Prostate gland (tissue), 2 donors: ENCODE measurements at places on chromosomes 1 and 21. TPM values are rescaled to one million over a fixed set of nuclear protein-coding genes. Genes with fewer than 3 reads are reported as not detected.

DNA sequence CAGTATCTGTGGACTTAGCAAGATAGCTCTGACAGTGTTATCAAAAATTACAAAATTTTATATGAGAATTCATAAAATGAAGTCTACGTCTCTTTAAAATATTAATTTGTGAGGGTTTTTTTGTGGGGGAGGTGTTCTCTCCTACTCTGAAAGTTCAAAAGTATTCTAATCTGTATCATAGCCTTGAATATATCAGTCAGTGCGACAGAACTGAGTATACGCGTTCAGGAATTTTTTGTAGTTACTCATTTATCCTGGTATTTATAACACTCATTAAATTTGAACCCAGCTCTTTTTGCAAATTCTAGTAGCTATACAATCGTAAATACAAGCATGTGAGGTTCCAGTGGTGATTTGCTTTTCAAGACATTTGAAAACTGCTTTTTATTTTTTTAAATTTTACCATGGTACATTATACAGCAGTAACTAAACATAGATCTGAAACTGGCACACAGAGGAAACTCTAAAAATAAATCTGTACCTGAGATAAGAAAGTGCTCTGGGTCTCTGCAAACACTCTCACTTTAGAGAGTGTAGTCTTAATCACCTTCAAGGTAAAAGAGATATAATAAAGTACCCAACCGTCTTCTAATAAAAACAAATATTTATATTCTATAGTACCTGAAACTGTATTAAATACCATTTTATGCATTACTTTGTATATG, 178.4 kb upstream of the ADAMTS5 start:
- H3K27me3 ChIP-seq: no peaks in the 10 kb centered on the region
- H3K27ac ChIP-seq: no peak overlapping the region
- no peaks in the 10 kb centered on the region for H3K4me1 ChIP-seq
- H3K4me3 ChIP-seq: no peak overlapping the region

DNA sequence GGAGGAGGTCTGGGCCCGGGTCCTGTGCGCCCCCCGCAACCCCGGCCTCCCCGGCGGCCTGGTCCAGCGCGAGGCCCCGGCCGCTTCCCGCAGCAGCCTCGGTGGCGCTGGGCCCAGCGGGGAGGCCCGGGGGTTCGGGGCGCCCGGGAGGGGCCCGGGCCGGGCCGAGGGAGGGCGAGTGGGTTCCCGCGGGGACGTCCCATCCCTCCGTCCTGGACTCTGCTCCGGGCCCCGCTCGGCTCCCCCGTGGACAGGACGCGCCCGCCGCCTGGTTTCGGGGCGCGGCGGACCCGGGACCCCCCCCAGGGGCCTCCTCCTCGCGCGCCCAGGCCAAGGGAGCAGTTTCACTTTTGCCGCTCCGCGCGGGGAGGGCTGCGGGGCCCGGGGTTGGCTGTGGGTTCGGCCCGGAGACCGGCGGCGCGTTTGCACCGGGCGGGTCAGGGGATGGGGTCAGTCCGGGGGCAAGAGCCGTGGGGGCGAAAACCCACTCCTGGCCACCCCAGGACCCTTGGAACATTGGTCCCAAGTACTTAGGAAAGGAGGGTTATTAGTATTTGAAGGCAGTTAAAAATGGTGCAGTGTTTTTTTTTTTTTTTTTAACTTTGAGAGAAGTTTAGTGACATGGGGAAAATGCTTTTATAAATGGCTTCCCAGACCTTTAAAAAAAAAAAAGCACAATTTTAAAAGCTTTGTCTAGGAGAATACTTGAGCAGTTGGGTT, 677 bp downstream of the AGPAT3 start:
- H3K27me3 ChIP-seq: no peaks in the 10 kb centered on the region
- H3K4me3 ChIP-seq: peak overlapping the region; percentile 68
- peaks cover 11% of the 10 kb centered on the region for H3K4me1 ChIP-seq
- H3K36me3 ChIP-seq: no peaks in the 10 kb centered on the region
- no peak for DNase-seq
- peak overlapping the region; percentile 92 for H3K27ac ChIP-seq

DNA sequence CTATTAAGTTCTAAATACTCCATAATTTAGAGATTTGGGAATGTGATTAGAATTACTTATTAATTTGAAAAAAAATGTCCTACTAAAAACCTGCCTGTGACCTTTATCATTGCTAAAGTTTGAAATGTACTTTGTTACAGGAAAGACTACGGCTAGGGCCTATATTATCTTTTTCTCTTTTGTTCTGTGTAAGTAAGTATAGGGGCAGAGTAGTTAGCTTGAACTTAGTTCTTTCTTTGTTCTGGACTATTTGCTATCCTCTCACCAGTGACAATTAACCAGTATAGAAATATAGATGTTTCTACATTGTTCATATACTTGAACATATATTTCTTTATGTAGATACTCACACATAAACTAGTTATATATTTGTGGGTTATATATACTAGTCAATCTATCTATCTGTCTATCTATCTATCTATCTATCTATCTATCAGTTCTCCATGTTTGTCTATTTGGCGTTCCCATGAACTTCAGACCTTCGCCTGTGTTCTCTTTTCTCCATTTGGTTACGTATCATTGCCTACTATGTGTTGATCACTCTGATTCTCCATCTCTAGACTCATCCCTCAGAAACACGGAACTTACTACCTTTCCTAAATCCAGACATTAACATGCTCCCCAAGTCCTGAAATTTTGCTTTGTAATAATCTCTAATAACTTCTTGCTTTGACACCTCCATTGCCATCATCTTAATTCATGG, 3.3 kb downstream of the PTPRC start:
- H3K27ac ChIP-seq: no peak overlapping the region
- no peaks in the 10 kb centered on the region for H3K27me3 ChIP-seq
- DNase-seq: no peak
- H3K4me1 ChIP-seq: no peaks in the 10 kb centered on the region

S100A8 gene
- 1.5 TPM for total RNA-seq

- H3K27me3 ChIP-seq: no peaks in the 10 kb centered on the region
- H3K36me3 ChIP-seq: no peaks in the 10 kb centered on the region
- H3K27ac ChIP-seq: no peak overlapping the region
- no peak for DNase-seq
These were observed 116.8 kb downstream of the KCNJ6 start for GRCh38 chr21:37799211-37800056.

TTLL7 gene
- total RNA-seq: 24.7 TPM

MAP10 gene
- total RNA-seq: 6.2 TPM

DNA sequence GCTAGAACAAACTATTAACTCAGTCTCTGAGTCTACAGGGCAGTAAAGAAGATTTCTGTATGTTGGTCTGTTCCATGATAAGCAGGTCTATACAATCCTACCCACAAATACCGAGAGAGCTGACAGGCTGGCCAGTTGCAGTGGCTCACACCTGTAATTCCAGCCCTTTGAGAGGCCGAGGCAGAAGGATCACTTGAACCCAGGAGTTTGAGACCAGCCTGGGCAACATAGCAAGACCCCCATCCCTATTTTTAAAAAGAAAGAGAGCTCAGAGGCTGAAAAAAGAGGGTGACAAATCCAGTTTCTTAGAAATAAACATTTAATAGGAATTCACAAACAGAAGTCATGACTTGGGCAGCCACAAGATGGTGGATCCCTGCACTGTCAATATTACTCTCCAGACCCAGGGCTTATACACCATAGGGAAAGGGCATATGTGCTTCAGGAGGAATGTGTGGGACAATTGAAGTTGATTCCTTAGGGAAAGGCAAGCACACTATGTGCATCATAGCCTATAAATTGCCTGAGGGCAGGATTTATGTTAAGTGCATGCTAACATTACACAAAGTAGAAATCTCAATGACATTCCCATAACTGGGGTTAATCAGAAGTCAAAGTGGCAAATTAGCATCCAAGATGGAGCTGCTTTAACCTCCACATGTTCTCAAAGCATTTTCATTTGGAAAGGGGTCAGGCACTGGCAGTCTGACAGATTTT, 66.8 kb downstream of the SLC16A1 start:
- no peaks in the 10 kb centered on the region for H3K4me1 ChIP-seq
- H3K27ac ChIP-seq: peak overlapping the region; percentile 59
- no peak for DNase-seq
- no peak overlapping the region for H3K4me3 ChIP-seq

GRCh38 chr1:30316056-30316455, 407.3 kb downstream of the MATN1 start:
- peaks cover 2% of the 10 kb centered on the region for H3K27me3 ChIP-seq
- no peaks in the 10 kb centered on the region for H3K4me1 ChIP-seq
- no peak overlapping the region for H3K27ac ChIP-seq
- no peak overlapping the region for H3K4me3 ChIP-seq

GRCh38 chr21:33478182-33478581, 1.6 kb downstream of the TMEM50B start:
- no peaks in the 10 kb centered on the region for H3K27me3 ChIP-seq
- peaks cover 4% of the 10 kb centered on the region for H3K4me1 ChIP-seq
- H3K4me3 ChIP-seq: peak overlapping the region; percentile 84
- H3K27ac ChIP-seq: peak overlapping the region; percentile 84

LAMC2 gene
- total RNA-seq: 11.6 TPM

- H3K27me3 ChIP-seq: no peaks in the 10 kb centered on the region
- H3K36me3 ChIP-seq: no peaks in the 10 kb centered on the region
- no peak overlapping the region for H3K27ac ChIP-seq
These were observed 7.9 kb downstream of the LYST start for GRCh38 chr1:235858766-235859165.

DNA sequence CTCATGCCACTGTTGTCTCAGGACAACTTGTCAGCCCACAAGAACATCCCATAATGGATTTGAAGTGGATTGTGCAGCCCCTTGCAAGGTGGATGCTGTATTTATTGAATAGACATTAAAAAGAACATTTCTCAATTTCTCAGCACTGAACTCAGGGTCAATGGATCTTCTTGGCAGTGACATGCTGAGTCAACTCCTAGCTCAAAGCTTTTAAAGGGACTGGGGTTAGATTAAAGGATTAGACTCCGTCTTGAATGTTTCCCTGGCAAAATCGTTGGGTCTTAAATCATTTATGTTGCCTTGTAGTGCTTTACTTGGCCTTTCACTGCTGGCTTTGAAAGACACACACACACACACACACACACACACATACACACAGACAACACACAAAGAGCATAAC, 221.6 kb upstream of the PBX1 start:
- no peak overlapping the region for H3K27ac ChIP-seq
- no peaks in the 10 kb centered on the region for H3K4me1 ChIP-seq
- no peak overlapping the region for H3K4me3 ChIP-seq
- H3K27me3 ChIP-seq: no peaks in the 10 kb centered on the region
- H3K36me3 ChIP-seq: no peaks in the 10 kb centered on the region

GRCh38 chr1:198153103-198153502, 3.7 kb upstream of the NEK7 start:
- no peaks in the 10 kb centered on the region for H3K36me3 ChIP-seq
- no peak overlapping the region for H3K27ac ChIP-seq
- no peak overlapping the region for H3K4me3 ChIP-seq
- H3K27me3 ChIP-seq: no peaks in the 10 kb centered on the region
- no peaks in the 10 kb centered on the region for H3K4me1 ChIP-seq

GRCh38 chr1:55812281-55812680, 597.1 kb upstream of the USP24 start:
- no peak overlapping the region for H3K27ac ChIP-seq
- no peak for DNase-seq
- no peaks in the 10 kb centered on the region for H3K36me3 ChIP-seq
- no peaks in the 10 kb centered on the region for H3K27me3 ChIP-seq
- no peaks in the 10 kb centered on the region for H3K4me1 ChIP-seq

DNA sequence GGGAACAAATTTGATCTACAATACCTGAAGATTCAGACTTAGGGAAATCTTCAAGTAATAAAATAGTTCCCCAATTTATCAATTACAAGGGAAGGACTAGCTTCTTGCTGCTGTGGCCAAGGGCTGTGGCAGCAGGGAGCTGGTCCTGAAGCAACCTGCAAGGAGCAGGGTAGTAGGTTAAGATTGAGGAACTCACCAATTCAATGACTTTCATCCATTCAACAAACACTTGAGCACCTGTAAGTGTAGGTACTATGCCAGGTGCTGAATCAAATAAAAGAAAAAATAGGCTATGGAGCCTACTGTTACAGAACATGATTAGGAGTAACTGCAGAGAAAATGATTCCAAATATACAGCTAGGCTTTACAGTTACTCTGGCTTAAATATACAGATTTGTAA, 64.2 kb upstream of the RBM34 start:
- no peak overlapping the region for H3K4me3 ChIP-seq
- no peaks in the 10 kb centered on the region for H3K27me3 ChIP-seq
- no peaks in the 10 kb centered on the region for H3K4me1 ChIP-seq
- no peak overlapping the region for H3K27ac ChIP-seq
- no peak for DNase-seq

GRCh38 chr1:54047384-54048305, 5.4 kb downstream of the TMEM59 start:
- H3K27ac ChIP-seq: no peak overlapping the region
- peaks cover 2% of the 10 kb centered on the region for H3K4me1 ChIP-seq
- H3K4me3 ChIP-seq: no peak overlapping the region
- no peak for DNase-seq
- no peaks in the 10 kb centered on the region for H3K36me3 ChIP-seq
- no peaks in the 10 kb centered on the region for H3K27me3 ChIP-seq

- H3K36me3 ChIP-seq: no peaks in the 10 kb centered on the region
- H3K27ac ChIP-seq: no peak within 1 kb of the TSS
- H3K4me1 ChIP-seq: peaks cover 6% of the 10 kb centered on the region
- H3K4me3 ChIP-seq: no peak within 1 kb of the TSS
These were observed at the start of gene SLC30A2 for GRCh38 chr1:26045722-26046245. SLC30A2 (minus strand) TSS chr1:26046118; CDS start chr1:26045896, 222 bp downstream.

DNA sequence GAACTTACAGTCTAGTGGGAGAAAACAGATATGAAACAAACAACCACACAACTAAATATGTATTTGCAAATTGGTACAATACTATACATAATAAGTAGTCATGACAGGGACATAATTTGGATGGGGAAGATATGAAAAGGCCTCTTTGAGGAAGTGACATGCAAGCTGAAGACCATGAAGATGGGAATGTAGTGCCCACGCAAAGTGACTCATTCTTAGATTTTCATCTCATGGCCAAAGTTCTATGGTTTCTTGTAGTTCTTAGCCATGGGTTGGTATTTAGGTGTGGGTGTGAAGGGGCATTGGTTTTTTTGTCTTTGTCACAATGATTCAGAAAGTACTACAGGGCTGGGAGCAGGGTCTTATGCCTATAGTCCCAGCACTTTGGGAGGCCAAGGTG, 105.4 kb upstream of the FAM78B start:
- no peak overlapping the region for H3K4me3 ChIP-seq
- H3K27ac ChIP-seq: no peak overlapping the region
- no peaks in the 10 kb centered on the region for H3K27me3 ChIP-seq
- DNase-seq: no peak

WNT2B gene
- total RNA-seq: 3.2 TPM

GRCh38 chr1:5962265-5963105, 29.7 kb downstream of the NPHP4 start:
- no peaks in the 10 kb centered on the region for H3K4me1 ChIP-seq
- H3K4me3 ChIP-seq: no peak overlapping the region
- H3K27me3 ChIP-seq: no peaks in the 10 kb centered on the region
- DNase-seq: no peak

UTS2 gene
- not detected for total RNA-seq

GRCh38 chr1:119368554-119368953, at the start of gene HAO2:
HAO2 (plus strand) TSS chr1:119368785; CDS start chr1:119381086, 12,301 bp downstream.
- no peak within 1 kb of the TSS for H3K4me3 ChIP-seq
- no peaks in the 10 kb centered on the region for H3K27me3 ChIP-seq

GRCh38 chr1:213675043-213675442, 312.7 kb upstream of the PROX1 start:
- no peak for DNase-seq
- no peaks in the 10 kb centered on the region for H3K27me3 ChIP-seq
- H3K4me3 ChIP-seq: no peak overlapping the region
- no peaks in the 10 kb centered on the region for H3K4me1 ChIP-seq
